CD14-positive monocyte (primary cell): ENCODE measurements at places on chromosomes 3 and 15.

DNA sequence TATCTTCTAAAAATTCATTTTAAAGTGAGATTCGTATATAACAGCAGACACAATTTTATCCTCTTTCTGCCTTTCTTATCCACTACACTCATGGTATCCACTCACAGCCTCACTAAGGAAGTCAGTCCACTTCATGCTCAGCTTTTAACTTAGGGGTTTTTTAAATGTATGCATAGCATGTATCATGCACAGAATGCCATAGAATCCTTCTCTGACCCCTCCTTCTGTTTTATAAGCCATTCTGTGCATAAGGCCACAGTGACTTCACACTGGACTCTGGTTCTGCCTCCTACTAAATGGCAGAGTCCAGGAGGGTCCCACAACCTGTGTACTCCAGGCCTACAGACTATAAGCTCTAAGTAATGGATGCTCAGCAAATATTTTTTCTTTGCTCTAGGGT, 129.2 kb downstream of the ATG7 start:
- no peak overlapping the region for H3K27ac ChIP-seq
- H3K36me3 ChIP-seq, result peaks cover 82% of the 10 kb centered on the region
- no peaks in the 10 kb centered on the region for H3K27me3 ChIP-seq
- H3K4me3 ChIP-seq, result no peak overlapping the region
- DNase-seq, result no peak

DNA sequence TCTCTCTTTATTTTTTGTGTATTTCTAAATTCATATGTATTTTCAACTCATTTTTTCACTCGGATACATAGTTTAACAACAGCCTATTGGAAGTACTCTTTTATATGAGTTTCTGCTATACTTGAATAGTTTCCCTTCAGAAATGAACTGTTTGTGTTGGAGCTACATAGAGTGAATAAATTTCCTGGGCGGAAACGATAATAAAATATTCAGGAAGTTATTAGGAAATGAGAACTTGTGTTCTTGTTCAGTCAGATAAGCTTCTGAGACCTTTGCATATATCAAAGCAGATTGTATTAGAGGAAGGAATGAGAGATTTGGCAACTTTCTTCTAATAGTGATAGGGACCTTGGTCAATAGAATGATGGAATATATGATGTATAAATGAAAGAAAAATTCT, 27.3 kb downstream of the NEO1 start:
- H3K4me1 ChIP-seq, result no peaks in the 10 kb centered on the region
- no peak overlapping the region for H3K27ac ChIP-seq
- no peak overlapping the region for H3K4me3 ChIP-seq
- no peaks in the 10 kb centered on the region for H3K36me3 ChIP-seq

DNA sequence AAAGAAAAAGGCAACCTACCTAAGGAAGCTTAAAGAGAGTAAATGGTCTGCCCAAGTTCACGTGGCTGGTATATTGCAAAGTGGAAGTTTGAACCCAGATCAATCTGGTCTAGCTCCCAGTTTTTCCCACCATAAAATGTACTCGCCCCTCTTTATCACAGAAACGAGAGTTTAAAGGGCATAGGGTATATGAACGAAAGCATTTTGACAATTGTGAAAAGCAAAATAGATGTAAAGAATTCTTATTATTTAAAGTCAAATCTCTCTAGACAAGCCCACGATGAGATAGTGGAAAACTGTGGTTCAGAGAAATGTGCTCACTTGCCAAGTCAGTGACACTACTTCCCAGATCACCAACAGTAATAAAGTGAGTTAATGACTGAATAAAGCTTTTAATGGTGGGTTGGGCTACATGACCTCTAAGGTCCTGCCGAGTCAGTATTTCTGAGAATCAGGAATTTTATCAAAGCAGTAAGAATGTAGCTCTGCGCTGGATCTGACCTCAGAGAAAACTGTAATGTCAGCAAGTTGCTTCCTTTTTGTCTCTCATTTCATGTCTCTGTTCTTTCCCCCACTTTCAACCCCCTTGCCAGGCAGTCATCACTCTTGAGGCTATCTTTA, 23.3 kb upstream of the NEO1 start:
- H3K27ac ChIP-seq, result no peak overlapping the region
- no peaks in the 10 kb centered on the region for H3K36me3 ChIP-seq
- no peak for DNase-seq
- no peaks in the 10 kb centered on the region for H3K4me1 ChIP-seq

- H3K4me3 ChIP-seq, result no peak overlapping the region
- H3K4me1 ChIP-seq, result peaks cover 38% of the 10 kb centered on the region
- H3K36me3 ChIP-seq, result peaks cover 30% of the 10 kb centered on the region
Measured at GRCh38 chr3:40313975-40314860, 4.7 kb downstream of the EIF1B start.

DNA sequence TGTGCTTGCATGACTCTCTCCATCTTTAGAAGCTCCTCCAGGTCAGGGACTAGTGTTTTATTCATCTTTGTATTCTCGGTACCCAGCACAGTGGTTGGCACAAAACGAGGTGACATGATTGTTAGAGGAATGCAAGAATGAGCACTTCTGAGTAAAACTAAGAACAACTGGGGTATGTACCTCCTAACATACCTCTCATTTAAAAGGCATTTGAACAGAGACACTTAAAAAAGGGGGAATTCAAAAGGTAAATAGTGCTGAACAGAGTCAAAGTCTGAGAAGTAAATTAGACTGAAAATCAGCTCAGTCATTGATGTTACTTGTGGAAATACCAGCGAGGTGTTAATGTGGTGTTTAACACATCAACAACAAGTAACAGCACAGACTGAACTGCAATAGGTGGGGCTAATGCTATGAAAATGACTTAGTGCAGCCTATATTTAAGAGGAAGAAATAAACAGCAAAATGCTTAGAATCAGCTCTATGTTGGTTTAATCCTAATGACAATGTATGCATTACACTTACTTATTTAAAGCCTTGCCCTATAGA, 102.4 kb downstream of the TMCO5A start:
- H3K27me3 ChIP-seq, result no peaks in the 10 kb centered on the region
- no peak for DNase-seq
- H3K4me3 ChIP-seq, result no peak overlapping the region
- H3K36me3 ChIP-seq, result no peaks in the 10 kb centered on the region
- H3K27ac ChIP-seq, result no peak overlapping the region

DNA sequence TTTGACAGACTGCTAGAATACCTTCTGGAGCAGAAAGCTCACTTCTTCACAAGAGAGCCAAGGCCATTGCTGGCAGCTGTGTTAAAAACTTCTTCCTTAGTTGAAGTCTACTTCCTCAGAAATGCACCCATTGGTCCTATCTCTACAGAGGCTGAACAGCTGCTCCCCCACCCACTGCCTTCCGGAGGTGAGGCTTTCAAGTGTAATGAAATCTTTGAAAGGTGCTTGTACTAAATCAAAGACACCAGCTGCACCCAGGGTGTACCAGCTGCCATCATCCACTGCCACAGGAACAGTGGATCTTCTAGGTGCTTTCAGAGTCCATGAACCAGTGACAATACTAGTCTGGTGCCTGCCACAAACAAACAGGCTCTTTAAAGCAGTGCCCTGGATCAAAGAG, 26.4 kb upstream of the HERC1 start:
- H3K27me3 ChIP-seq, result no peaks in the 10 kb centered on the region
- H3K4me1 ChIP-seq, result no peaks in the 10 kb centered on the region
- no peaks in the 10 kb centered on the region for H3K36me3 ChIP-seq

DNA sequence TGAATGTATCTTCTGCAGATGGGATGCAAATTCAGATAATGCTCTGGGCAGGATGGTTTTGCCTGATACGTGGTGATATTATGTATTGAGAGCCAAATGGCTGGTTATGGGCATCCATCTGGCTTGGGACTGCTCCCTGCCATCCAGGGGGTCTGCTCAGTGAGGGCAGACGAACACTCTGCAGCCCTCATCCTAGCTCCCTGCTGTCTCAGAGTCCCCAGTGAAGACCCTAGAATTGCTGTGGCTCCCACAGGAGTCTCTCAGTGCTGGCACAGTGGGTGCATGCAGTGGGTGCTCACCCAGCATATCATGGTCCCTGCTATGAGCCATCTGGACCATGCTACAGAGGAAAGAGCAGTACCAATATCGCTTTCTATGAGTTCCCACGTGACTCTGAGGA, 10.3 kb downstream of the CX3CR1 start:
- H3K27ac ChIP-seq, result no peak overlapping the region
- H3K27me3 ChIP-seq, result no peaks in the 10 kb centered on the region
- no peak for DNase-seq
- no peak overlapping the region for H3K4me3 ChIP-seq

GRCh38 chr3:42535981-42536784, 33.7 kb downstream of the VIPR1 start:
- DNase-seq, result peak; percentile 39
- no peak overlapping the region for H3K4me3 ChIP-seq
- H3K27ac ChIP-seq, result no peak overlapping the region
- no peaks in the 10 kb centered on the region for H3K27me3 ChIP-seq
- H3K36me3 ChIP-seq, result peaks cover 13% of the 10 kb centered on the region

DNA sequence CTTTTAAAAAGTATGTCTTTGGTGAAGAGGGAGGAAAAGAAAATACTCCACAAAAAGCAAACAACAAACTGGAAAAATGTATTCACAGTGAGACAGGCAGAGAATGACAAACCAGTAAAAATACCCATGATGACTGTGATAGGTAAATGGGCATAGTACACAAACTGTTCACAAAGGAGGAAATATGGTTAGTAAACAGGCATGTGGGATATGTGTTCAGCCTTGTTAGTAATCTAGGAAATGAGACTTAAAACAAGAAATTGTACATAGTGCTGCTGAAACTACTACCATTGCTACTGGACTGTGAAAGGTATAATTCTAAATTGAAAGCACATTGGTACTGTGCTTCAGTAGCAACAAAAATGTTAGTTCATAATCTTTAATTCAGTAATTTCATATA, 50.1 kb downstream of the UBE2E2 start:
- H3K27me3 ChIP-seq, result no peaks in the 10 kb centered on the region
- no peak overlapping the region for H3K4me3 ChIP-seq
- peaks cover 25% of the 10 kb centered on the region for H3K4me1 ChIP-seq
- DNase-seq, result no peak
- no peaks in the 10 kb centered on the region for H3K36me3 ChIP-seq

- peaks cover 5% of the 10 kb centered on the region for H3K36me3 ChIP-seq
- no peaks in the 10 kb centered on the region for H3K4me1 ChIP-seq
- peak; percentile 3 for DNase-seq
- no peaks in the 10 kb centered on the region for H3K27me3 ChIP-seq
- H3K4me3 ChIP-seq, result no peak overlapping the region
Measured at GRCh38 chr3:100269410-100270214, 8.8 kb downstream of the TBC1D23 start.

DNA sequence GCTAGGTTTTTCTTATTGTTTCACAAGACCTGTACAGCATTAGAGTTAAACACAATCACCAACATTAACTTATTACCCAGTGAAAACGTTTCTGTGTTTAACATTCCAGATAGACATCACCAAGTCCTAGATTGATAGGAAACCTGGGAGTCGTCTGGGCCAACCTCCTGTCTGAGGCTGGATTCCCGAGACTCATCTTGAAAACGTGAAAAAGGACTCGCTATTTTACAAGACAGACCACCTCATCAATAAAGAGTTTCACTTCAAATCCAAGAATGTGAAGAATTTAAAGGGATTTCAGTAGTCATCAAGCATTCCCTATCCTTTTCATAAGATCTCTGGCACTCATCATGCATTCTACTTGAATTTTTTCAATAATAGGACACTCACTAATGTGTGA, 626.6 kb downstream of the MCTP2 start:
- H3K27me3 ChIP-seq, result no peaks in the 10 kb centered on the region
- H3K27ac ChIP-seq, result no peak overlapping the region
- H3K36me3 ChIP-seq, result no peaks in the 10 kb centered on the region
- H3K4me3 ChIP-seq, result no peak overlapping the region

DNA sequence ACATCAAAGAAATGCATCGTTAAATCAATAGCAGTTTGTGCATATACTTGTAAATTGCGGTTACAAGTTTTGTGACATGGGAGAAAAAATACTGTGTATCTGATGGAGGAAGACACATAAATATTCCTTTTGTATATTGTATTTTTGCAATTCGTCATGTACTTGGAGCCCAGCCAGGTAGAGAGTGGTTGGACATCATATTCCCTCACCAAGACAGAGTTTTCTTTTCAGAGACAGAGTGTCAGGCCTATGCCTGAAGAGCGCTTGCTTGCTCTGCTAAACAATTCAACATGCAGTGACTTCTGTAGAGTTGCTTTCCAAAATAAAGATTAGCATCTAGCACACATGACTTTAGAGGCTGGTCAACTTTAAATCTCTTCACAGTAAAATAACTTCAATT, 24.8 kb upstream of the MEIS2 start:
- no peaks in the 10 kb centered on the region for H3K36me3 ChIP-seq
- H3K4me3 ChIP-seq, result no peak overlapping the region
- no peaks in the 10 kb centered on the region for H3K27me3 ChIP-seq
- H3K27ac ChIP-seq, result no peak overlapping the region
- no peaks in the 10 kb centered on the region for H3K4me1 ChIP-seq

DNA sequence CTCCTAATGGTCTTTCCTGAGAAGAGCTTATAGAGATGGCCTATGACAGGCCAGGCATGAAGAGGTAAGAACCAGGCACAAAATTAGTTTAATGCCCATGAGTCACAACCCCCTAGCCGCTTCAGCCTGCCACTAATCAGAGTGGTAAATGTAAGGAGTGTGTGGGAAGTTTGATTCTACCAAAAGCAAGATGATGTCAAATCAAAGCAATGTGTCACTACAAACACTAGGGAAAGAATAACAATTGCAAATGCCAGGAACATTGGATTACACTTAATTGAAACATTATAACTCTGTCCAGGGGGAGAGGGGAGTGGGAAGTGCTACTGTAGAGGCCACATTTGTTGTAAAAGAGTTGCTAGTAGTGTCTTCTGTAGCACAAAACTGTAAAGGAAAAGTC, 596.6 kb upstream of the AGTR1 start:
- no peak overlapping the region for H3K27ac ChIP-seq
- H3K4me3 ChIP-seq, result no peak overlapping the region
- H3K27me3 ChIP-seq, result no peaks in the 10 kb centered on the region
- DNase-seq, result no peak
- H3K36me3 ChIP-seq, result no peaks in the 10 kb centered on the region
- no peaks in the 10 kb centered on the region for H3K4me1 ChIP-seq

DNA sequence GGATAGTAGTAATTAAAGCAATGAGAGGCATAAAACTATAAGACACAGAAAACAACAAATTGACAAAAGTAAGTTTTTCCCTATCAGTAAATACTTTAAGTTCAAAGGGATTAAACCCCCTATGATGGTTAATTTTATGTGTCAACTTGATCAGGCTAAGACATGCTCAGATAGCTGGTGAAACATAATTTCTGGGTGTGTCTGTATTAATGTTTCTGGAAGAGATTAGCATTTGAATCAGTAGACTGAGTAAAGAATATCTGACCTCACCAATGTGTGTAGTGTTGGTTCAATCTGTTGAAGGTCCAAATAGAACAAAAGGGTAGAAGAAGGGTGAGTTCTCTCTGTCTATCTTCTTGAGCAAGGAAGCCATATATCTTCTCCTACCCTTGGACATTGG, 283.3 kb upstream of the GRM7 start:
- H3K27ac ChIP-seq, result no peak overlapping the region
- H3K4me3 ChIP-seq, result no peak overlapping the region
- DNase-seq, result no peak
- no peaks in the 10 kb centered on the region for H3K4me1 ChIP-seq
- no peaks in the 10 kb centered on the region for H3K36me3 ChIP-seq

DNA sequence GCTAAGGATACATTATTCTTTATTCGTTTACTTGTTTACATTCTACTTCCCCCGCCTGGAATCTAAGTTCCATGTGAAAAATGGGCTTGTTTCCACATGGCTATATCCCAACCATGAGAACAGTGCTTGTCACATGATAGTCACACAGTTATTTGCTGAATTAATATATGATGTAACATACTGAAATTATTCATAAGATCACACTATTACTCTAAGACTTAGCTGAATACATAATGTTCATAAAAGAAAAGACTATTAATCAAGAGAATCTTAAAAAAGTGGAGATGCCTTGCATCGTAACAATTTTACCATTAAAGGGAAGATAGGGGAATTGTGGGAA, 6.5 kb downstream of the PBRM1 start:
- DNase-seq, result no peak
- no peak overlapping the region for H3K27ac ChIP-seq
- H3K4me1 ChIP-seq, result peaks cover 37% of the 10 kb centered on the region
